ENCODE measurements at places on chromosomes 1 and 21.

GRCh38 chr1:151612501-151613281 lies 841 bp downstream of the SNX27 start:
- DNase-seq: peak; percentile 26

- no peak for DNase-seq
Observed at GRCh38 chr21:44020551-44020950, 8.4 kb downstream of the TRAPPC10 start.

- DNase-seq: no peak
Observed at GRCh38 chr1:28447679-28448078, 58.2 kb upstream of the RCC1 start.

- no peak for DNase-seq
Observed at GRCh38 chr1:165678509-165678908, 19.9 kb downstream of the ALDH9A1 start.

DNA sequence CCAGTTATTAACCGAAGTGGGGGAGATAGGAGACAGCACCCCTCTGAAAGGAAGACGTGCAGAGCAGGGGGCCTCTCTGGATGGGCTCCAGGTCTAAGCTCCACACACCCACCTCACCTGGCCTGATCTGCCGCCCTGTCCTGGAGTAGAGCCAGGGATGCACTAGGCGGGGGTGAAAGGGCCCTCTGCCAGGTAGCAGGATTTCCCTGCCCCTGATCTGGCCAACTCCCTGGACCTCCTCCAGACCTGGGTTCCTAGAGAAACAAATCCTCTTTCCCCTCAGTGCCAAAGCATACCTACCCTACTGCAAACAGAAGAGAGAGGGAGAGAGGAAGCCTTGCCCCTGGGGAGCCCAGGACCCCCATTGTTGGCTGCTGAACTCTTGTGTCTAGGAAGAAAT lies 2.0 kb downstream of the CRABP2 start:
- no peak for DNase-seq

- no peak for DNase-seq
Observed at GRCh38 chr1:231544943-231545592, 16.6 kb downstream of the TSNAX start.

DNA sequence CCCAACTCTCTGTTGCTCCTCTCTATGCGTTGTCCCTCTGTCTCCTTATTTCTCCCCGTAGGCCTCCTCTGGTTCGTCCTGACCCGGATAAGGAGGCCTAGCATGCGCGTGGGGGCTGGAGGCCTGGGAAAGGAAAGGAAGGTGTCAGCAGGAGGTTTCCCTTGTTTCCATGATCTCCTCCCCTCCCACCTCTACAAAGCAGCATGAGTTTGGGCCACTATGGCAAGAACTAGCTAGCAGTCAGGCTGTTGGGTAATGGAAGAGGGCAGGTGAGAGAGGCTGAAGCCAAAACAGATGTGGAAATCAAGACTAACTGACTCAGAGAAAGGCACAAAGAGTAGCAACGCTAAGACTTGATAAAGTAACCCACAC lies 687 bp upstream of the SEMA6C start:
- DNase-seq: no peak

DNA sequence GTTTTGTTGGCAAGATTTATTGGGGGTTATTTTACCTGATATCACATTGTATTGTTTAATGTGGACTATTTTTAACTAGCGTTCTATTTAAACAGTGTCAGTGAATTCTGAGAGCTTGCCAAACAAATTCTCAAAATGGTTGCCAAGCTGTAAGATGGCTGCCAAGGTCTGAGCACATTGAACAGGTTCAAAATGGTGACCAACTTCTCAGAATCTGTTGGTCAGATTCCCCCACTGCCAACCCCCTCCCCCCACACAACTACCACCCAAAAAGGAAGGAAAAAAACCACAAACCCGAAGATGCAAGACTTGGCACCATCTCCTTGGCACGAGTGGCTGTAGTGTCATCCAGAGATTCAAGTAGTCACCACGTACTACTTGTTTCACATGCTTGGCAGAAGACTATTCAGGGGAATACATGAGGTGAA lies 159.1 kb downstream of the NFIA start:
- no peak for DNase-seq

DNA sequence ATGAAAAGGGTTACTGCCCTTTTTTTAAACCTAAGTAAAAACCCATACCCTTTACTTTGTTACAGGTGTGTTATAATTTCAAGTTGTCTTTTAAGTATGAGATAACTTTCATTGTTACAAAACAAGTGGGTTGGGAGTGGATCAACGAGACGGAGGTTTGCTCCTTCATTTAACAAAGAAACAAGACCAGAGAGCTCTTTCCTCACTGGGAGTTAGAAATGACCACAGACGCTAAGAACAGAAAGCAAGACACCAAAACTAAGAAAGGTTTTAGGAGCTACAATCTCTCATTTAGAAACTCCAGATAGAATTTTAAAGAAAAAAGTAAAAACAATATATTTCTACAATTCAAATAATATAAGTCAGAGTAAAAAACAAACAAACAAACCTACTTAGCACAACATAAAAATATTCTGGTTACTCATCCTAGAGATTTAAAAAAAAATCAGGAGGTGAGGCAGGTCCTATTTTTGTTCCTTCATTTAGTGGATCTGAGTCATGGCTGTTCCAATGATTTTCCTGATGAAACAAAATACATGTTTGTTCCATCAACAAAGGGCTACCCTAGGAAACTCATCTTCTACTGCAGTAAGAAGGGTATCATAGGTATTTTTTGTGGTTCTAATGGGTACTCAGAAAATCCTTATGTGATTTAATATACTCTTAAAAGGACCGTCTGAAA lies 33.0 kb downstream of the APP start:
- no peak for DNase-seq

DNA sequence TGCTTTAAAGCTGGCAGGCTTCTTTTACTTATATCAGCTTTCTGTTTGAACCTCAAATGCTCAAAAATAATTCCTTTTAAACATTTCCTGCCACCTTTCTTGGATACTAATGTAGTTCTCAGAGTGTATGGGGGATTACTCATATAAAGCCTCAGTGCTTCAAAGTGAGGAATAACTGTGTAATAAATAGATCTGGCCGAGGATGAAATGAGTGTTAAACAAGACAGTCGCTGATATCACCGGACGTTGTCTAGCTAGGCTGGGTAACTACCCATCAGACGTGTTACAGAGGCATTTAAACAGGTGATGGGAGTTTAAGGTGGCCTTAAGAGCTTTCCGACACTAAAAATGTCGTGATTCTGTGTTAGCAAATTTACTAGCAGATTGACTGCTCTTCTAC lies 53.1 kb downstream of the VANGL2 start:
- no peak for DNase-seq

- no peak for DNase-seq
Observed at GRCh38 chr21:31530897-31531705, 128.4 kb upstream of the SOD1 start.

DNA sequence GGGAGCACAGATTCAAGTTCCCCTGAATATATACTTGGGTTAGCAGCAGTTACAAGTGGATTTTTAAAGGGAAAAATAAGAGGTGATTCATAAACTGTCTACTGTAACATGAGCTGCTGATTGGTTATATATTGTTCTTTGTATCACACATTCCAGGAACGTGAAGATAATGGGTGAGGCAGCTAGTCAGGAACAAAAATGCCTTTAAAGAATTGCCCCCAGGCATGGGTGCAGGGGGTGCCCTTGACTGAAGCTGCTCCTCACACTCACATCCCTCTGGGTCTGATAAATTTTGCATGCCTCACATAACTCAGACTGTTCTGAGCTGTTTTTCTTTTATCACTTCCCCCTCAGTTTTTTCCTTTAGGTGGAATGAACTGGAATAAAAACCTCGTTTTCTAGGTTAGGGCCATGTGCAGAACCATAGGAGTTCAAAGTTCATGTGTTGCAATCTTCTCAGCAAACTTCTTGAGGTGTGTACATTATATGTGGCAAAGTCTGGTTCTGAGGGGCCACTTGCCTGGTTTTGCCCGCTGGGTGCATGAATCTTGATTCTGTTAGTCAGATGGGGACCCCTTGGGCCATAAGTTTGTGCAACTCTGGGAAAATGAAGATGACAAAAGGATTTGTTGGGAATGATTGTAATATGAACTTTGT lies 21.1 kb downstream of the TBX19 start:
- no peak for DNase-seq

GRCh38 chr1:118711356-118711755 lies 276.8 kb downstream of the TBX15 start:
- DNase-seq: no peak

DNA sequence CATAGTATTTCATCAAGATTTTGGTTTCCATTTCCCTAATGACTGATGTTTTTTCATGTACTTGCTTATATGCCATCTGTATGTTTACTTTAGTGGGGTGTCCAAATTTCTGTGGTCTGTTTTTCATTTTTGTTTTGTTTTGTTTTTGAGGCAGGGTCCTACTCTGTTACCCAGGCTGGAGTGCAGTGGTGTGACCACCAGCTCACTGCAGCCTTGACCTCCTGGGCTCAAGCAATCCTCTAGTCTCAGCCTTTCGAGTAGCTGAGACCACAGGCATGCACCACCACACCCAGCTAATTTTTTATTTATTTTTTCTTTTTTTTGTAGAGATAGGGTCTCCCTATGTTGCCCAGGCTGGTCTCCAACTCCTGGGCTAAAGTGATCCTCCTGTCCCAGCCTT lies 378.0 kb upstream of the VAMP3 start:
- no peak for DNase-seq

GRCh38 chr1:218305472-218306064 lies 20.5 kb downstream of the RRP15 start:
- DNase-seq: no peak

DNA sequence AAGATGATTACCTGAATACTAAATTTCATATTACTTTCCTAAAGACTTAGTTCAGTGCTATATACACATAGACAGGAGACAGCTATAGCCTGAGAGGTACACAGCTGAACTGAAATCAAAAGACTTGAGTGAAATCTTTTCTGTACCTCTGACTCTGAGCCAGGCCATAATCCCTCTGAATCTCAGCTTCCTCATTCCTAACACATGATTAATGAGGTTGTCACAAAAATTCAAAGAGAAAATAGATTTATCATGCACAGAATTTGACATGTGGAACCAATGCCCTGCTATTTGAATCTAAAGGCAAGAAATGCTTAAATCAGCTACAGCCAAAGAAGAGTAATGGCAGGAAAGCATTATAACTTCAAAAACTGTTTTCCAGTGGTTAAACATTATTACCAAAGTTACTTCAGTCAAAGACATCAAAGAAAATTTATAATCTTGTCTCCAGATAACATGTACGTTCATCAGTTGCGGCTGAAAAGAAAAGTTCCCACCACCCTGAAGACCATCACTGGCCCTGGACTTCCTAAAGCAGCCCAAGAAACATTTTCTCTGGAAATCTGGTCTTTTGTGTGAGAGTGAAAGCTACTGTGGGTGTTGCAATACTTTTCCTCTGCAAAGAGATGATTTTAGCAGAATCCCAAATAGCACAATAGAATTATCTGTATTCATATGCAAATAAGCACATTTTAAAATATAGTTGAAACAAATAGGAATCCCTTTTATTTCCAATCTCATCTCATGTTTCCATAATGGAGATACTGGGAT lies 13.8 kb upstream of the ATP1A1 start:
- no peak for DNase-seq

- no peak for DNase-seq
Observed at GRCh38 chr1:177800400-177801088, 169.3 kb downstream of the SEC16B start.

DNA sequence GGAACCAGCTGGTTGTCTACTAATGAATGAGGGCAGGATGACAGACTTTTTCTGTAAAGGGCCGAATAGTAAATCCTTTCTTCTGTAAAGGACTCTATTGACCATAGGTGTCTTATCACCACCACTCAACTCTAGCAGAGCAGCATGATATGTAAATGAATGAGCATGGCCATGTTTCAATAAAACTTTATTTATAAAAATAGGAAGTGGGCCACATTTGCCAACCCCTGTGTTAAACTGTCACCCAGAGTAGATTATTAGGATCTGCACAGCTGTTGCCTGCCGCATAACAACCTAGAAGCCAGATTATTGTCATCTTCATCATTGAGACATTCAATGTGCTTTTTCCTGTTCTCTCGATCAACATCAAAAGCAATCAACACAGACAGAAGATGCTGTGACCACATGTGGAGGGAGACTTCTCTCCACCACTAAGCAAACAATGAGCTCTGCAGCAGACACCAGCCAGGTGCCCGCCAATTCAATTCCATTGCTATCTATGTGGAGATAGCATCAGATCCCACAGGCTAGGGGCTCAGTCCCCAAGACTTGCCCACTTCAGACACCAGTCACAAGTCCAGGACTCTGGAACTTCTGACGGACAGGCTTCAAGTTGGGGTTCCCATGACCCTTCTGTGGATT lies 6.8 kb upstream of the EFHD2 start:
- no peak for DNase-seq

DNA sequence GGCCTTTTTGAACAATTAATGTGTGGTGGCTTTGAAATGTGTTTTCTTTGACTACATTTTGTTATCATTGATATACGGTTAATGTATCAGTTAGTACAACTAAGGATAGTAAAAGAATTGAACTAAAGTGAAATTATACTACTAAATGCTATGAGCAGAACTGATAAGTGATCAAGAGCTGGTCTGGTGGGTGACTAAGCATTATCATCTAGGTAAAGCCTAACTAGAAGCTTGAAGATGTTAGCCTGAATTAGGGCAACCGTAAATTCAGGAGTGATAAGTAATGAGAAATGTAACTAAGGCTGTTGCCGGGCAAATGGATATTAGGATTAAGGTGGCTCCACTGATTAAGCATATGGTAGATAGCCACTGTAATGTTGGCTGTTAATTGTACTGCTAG lies 16.0 kb upstream of the GCLM start:
- DNase-seq: no peak

GRCh38 chr1:244962130-244962529 lies 97.8 kb upstream of the HNRNPU start:
- DNase-seq: no peak

DNA sequence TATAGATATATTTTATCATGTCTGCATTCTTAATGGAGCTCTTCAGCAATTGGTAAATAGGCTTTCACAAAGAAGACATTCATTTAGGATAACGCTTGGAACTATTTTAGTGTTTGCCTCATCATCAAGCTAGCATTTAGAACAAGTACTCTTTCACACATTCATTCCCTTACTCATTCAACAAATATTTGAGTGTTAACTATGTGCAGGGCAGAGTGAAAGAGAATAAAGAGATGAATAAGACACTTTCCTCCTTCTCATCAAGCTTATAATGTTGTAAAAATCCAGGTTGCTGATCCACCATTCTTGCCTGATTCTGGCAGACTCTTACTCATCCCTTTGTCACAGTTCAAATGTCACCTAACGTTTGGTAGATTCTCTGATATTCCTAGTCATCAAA lies 386.3 kb upstream of the BEND5 start:
- no peak for DNase-seq

All from activated CD4-positive, alpha-beta T cell treated with anti-CD3 and anti-CD28 coated beads, Interleukin-2, amount 10 ng/mL, durations not matched to agents 7 days and 5 days (primary cell).